Activated gamma-delta T cell treated with Interleukin-2 at 50 U/mL for 16 hours (primary cell): ENCODE measurements at places on chromosomes 4 and X.

DNA sequence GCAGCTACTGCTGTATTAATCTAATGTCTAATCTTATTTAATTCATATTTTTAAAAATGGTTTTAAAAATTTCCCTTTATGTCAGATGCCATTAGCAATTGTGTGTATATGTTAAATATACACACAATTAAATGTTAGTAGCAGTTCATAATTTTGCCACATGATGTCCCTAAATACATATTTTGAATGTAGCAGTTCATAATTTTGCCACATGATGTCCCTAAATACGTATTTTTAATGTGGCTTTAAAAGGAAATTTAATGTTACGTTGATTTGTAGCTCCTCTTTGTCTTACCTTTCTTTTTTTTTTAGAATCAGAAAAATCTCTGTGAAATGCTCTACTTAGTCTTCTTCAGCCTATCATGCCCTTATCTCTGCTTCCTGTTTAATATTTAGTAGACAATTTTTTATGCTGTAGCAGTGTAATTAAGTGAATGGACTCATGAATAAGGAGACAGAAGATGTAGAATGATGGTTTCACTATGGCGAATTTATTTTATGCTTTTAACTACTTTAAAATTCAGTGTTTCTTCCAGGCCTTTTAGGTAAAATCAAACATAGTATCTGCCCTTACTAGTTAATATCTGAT lies 26.1 kb downstream of the RBM46 start:
- no peak for DNase-seq

DNA sequence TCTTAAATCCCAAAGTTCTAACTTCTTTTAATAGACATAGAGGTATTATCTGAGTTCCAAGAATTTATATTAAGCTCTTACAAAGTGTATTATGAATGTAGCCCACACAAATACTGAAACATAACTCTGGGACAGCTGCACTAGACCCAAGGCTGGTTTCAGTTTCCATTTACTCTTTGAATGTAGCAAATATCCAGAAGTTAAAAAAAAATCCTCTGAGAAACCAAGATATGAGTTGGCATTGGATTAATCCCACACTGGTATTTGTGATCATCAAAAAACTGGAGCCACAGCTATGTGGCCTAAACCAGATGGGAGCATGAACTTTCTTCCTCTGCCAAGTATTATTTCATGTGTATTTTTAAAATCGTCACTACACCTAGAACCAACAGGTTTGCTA lies 23.6 kb upstream of the SMPX start:
- no peak for DNase-seq

GRCh38 chr4:114384629-114385028 lies 214.0 kb upstream of the UGT8 start:
- DNase-seq, result no peak

DNA sequence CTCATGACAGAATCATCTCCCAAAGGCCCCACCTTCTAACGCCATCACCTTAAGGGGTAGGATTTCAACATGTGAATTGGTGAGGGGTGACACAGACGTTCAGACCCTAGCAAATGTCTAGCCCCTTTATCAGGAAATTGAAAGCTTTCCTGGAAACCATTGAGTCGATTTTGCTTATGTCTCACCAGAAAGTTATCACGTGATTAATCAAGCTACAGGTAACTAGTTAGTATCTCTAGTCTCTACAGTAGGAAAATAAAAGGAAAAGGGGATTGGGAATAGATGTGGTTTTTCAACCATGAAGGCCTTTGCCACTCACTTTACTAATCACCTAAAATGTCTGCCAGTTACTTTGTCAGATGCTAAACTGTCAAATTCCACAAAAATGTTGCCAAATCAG lies 1133.0 kb downstream of the PDHA2 start:
- DNase-seq, result no peak

DNA sequence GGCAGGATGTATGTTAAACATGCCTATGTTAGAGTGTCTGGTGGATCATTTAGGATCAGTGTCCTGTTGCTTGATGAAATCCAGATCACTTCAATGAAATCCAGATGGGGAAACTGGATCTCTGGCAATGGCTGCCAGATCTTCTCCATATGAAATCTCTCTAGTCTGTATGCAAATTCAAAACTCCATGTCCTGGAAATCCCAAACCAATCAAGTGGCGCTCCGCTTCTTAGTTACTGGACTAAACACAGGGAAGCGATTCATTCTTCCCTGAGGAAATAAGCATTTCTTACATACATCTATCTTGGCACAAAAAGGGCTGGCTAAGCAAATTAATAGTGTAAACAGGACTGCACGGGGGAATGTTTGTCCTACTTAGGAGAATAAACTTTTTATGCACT lies 94.9 kb downstream of the HDAC8 start:
- no peak for DNase-seq

- no peak for DNase-seq
These were observed 78.5 kb downstream of the MID1IP1 start for GRCh38 chrX:38879631-38880220.

DNA sequence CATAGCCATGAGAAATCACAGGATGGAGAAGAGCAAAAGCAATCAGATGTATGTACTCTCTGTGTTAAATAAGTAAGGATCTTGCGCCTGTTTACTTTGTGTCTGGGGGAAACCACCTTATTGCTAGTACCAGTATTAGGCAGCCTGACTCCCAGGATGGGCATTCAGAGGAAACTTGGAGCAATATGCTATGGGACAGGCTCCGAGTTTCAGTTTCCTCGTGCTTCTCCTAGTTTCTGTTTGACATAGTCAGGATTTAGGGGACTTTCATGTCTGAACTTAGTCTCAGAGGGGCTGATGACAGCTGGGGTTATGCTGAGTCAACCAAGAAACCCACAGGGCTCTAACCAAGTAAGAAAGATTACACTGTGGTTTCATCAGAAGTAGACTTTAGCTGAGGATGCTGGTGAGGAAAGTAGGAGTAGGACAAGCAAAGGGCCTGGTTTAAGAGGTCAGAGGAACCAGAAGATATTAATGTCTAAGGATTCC lies 13.5 kb downstream of the NSUN7 start:
- DNase-seq, result no peak

GRCh38 chr4:154779362-154779947 lies 1.6 kb upstream of the RBM46 start:
- DNase-seq, result no peak

DNA sequence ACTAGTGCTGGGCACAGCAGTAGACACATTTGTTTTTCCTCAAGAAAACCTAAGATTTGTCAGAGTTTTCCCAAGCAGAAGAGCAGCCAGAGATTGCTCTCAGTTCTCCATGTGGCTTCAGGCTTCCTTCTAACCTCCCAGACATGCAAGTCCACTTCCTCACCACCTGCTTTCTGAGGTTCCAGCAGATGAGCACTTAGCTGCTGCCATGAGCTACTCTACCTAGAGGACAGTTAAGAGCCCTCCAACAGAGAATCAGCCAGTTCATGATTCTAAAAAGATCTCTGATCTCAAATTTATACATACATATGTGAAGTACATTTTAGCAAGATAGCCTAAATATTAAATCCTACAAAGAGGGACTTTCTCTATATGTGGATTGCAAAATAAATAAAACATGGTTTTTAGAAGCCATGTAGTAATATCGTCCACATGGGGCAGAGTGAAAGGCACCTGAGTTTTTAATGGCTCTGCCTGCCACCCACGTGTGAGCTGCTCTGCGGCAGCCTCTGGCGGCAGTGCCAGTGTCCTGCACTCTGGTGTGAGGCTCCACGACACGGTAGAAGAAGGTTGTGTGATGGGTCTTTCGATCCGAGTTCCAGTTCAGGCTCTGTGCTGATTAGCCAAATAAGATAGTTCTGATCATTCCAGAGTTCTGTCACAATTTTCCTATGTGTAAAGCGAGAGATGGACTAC lies 10.3 kb downstream of the CYP4V2 start:
- DNase-seq, result peak; percentile 39

GRCh38 chrX:56343664-56344063 lies 111.5 kb downstream of the KLF8 start:
- no peak for DNase-seq

DNA sequence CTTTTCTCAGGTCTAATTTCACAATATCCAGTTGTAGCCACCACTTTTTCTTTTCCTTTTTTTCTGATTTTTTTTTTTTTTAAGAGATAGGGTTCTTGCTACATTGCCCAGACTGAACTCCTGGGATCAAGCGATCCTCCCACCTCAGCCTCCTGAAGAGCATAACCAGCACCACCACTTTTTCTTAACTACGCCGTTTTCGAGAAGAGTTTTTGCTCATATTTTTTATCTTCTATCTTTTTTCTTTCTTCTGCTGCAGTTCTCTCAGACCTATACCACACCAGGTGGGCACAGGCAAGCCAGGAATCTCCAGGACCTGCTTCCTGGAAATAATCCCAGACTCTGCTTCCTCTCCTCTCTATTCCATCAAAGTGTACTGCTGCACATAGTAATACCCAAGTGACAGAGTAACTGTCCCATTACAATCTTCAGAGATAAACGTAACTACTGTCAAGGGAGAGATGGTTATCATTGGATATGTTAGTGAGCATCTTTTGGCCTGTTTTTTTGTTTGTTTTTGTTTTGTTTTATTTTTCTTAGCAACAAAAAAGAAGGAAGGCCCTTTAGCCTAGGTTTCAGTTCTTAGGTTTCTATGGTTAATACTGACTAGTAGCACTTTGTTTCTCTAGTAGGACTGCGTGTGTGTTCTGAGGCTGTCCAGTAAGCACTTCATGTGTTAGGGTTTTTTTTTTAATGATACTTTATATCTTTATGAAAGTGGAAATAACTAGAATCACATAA lies 59.2 kb upstream of the TXK start:
- DNase-seq, result no peak

- DNase-seq, result no peak
These were observed 31.2 kb downstream of the WDR1 start for GRCh38 chr4:10085386-10085785.

- no peak for DNase-seq
These were observed 33.0 kb downstream of the HDX start for GRCh38 chrX:84469226-84469625.

DNA sequence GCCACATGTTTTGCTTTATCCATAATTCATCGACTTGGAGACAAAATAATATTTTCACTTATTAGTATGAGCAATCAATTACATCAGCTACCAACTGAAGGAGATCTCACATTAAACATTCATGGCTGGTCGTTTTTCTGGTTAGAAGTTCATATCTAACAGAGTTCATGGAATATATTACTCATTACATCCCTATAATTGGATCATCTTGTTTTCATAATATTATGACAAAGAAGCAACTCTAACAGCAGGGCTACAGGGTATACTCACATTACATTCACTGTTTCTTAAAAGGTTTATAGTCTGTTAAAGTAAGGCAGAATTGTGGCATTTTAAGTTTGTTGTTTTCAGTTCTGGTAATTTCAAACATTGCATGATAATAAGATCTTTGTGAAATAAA lies 33.0 kb downstream of the GSTCD start:
- DNase-seq, result no peak

DNA sequence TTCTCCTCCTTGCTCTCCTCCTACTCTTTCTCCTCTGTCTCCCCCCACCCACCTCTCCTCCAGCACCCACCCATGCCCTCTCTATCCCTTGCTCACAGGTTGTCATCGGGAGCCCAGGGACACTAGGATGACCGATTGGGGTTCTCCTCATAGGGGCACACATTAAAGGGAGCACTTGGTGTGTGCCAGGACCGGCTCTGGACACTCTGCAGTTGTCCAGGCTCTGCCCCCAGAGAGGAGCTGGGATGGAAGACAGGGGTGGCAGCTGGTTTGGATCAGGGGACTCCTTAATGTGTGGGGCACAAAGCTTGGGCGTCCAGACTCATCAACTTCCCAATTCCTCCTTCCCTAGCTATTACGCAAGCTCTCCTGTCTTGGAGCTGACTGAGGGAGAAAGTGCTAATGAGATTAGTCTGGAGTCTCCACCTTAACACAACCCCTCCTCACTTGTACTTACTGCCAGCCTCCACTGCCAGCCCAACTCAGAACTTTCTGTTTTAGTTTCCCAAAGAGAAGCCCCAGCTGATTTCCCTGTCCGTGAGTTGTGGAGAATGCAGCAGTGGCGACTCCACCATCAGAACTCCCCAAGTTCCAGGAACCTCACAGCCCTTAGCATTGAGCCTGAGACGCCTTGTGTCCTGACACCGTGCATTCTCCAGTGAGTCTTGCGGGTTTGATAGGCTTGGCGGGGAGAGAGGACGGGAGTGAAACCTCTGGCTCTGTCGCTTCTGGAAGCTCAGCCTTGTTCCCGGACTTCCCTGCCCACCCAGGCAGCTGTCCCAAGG lies 52.2 kb downstream of the CXorf49B start:
- DNase-seq, result no peak
